ENCODE measurements at places on chromosomes 13 and 19.

- no peak for DNase-seq
Observed at GRCh38 chr13:53141336-53141735, 112.7 kb downstream of the OLFM4 start.

- DNase-seq: no peak
Observed at GRCh38 chr13:62171697-62172096, 756.0 kb upstream of the PCDH20 start.

- DNase-seq: no peak
Observed at GRCh38 chr13:71789693-71790329, 77.2 kb downstream of the DACH1 start.

DNA sequence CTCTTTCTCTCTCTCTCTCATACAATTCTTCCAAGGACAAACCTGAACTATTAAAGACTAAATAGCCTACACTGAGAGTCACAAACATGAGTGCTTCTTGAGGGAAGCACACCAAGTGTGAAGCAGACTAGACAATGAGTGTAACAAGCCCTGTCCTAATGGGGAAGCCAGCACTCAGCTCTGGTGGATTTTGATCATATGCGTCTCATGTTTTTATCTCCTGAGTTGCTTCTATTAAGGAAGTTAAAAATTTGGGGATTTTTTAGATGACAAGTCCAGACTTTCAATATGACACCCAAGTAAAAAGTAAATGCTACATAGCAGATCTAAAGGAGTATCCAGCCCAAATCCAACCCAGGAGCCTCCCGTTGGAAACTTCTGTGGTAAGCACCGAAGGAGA lies 437.8 kb downstream of the RFC3 start:
- no peak for DNase-seq

- DNase-seq: no peak
Observed at GRCh38 chr13:99280166-99280565, 22.0 kb upstream of the GPR18 start.
